ENCODE measurements at places on chromosomes 11 and 22.

DNA sequence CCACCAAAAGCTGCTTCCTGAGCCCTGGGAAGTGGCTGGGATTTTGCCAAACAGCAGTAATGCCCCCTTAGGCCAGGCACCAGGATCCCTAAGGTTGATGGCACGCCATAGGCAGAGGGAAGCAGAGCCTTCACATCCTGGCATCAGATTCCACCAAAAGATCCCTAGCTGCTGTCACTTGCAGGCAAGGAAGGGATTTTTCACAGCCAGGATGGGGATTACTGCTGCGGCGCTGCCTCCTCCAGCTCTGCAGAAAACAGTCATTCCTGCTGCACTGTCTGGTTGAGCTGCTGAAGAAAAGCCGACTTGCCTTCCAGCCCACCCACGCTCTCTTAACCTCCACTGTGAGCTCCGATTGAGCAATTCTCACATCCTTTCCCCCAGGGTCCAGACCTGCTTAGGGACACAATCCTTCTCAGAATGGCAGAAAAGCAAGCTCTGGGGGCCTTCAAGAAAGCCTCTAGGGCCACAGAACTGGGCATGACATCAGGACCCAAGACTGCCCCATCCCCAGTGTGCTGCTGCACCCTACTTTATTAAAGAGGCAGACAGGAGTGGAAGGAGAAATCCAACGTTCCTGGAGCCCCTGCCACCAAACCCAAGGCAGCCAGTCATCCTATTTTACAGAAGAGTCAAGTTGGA, 19.9 kb downstream of the SYN3 start:
- no peak for DNase-seq

DNA sequence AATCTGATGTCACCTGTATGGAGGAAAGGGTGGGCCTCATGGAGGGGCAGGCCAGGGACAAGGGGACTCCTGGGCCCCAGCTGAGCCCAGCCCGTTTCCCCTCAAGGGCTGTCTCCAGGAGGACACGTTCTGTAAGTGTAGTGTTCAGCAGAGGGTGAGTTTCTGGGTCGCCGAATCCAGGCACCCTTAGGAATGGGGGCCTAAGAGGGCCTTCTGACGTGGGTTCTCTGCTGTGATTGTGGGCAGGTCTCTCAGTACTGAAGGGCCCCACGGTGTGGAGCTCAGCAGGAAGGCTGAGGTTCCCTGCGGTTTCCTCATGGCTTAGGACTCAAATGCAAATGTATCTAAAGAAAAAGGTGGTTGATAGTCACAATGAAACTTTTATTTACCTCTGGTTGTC, 6.5 kb downstream of the PTDSS2 start:
- DNase-seq, result no peak

DNA sequence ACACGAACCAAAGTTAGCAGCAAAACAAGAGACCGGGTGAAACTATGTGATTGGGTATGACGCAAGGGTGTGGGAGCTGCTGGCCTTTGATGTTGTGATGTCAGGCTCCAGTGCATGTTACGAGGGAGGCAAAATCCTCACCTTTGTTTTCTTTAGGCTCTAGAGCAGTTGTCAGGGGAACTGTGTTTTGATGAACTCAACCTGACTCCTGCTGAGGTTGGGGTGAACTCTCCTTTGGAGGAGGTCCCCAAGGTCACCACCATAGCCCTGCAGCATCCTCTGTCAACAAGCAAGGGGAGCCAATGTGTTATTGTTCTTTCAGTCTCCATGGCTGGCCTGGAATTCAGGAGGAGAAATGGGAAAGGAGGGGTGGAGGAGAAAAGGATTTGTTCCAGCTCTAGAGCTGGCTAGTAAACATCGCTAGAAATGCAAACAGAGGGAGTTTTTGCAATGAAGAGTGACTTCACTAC, 33.8 kb downstream of the RASSF10 start:
- no peak for DNase-seq

GRCh38 chr11:79422866-79423265, 18.0 kb downstream of the TENM4 start:
- DNase-seq, result no peak

DNA sequence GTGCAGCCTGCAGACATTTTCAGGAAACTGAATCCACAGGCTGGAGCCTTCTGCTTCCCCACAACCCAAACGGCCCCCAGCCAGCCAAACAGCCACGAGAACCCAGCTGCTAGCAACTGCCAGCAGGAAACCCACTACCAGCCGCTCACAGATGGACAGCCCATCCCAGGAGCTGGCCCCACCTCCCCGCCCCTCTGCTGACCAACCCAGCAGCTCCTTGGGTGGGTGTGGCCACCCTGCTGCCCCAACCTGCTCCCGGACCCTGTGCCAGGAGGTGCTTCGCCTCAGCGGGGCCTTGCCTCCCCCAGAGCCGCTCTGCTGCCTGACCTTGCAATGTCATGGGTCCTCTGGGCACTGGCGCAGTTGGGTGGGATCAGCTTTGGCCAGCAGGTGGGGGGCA, 8.2 kb upstream of the CCDC188 start:
- no peak for DNase-seq

DNA sequence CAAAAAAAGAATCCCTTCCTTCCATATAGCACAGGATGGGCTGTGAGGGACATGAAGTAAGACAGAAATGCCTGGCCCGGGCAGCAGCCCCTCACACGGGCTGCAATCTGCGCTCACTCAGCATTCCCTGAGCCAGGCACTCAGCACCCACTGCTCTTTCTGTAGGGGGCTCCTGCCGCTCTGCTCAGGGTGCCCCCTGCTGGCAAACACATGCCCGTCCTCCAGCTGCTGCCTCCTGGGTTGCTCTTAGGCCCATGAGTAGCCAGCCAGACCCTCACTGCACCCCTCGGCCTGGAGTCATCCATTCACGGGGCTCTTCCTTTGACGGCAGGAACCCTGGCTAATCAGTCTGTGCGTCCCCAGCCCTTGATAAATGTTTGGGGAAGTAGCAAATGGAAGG, 6.9 kb downstream of the MCAT start:
- no peak for DNase-seq

GRCh38 chr11:117501237-117501898, 173.7 kb downstream of the CEP164 start:
- no peak for DNase-seq

- DNase-seq, result no peak
These were observed 9.4 kb upstream of the PLAAT3 start for GRCh38 chr11:63623513-63624140.

DNA sequence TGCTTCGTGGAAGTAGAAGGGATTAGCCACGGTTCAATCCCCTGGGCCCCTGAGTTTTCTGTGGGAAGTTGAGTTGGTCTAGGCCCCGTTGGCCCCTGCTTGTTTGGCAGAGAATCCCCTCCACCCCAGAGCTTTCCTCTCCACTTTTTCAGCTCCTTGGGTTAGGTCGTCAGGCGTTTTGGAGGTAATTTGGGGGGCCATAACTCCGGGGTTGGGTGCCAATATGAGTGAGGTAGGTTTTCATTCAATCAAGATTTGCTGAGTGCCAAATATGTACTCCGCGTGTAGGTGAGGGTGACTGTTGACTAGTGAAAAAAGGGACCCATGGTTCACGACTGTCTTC, 590 bp downstream of the ATG13 start:
- DNase-seq, result no peak

DNA sequence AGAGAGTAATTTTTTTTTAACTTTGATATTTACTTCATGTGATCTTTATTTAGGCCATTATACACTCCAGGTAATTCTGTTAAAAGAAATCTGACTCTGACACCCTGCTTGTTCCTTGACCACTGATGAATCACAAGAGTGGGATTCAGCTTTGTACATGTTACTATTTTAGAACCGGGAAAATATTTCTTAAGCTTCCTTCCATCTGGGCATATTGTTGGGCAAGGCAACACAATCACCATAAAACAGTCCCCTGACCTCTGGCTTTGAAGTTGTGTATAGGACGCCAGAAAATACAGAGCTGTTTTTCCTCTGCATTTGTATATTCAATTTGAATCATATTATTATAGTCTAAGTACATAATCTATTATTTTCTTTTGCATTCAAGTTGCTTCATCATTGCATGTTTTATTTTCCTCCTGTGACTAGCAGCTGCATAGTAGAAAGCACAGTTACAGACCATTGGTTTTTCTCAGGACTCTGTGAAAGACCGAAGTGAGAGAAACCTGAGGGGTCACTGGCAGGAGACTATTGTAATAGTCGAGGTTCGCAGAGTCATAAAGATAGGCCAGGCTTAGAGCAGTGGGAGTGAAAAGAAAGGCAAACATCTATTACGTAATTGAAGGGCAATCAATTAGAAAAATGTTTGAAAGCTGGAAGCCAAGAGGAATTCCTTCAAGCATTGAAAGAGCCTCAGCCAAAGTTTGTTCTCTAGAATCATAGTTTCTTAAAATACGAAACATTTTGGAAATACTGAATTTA, 51.8 kb upstream of the SLC36A4 start:
- no peak for DNase-seq

DNA sequence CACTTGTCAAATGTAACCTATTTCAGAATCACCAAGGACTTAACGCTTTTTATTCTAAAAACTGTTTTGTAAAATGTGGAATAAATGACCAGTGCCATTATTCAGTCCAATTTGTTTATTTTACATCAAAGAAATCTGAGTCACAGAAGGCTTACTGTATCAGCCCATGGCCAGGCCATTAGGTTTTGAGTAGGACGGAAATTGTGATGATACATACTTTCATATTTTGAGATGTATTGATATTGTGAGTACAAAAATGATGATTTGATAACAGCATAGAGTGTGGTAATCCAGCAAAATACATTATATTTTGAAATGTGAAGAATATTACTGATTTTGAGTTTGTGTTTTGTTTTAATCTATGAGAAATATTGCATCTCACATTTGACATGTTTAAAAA, 81.1 kb downstream of the PIWIL3 start:
- DNase-seq, result no peak

DNA sequence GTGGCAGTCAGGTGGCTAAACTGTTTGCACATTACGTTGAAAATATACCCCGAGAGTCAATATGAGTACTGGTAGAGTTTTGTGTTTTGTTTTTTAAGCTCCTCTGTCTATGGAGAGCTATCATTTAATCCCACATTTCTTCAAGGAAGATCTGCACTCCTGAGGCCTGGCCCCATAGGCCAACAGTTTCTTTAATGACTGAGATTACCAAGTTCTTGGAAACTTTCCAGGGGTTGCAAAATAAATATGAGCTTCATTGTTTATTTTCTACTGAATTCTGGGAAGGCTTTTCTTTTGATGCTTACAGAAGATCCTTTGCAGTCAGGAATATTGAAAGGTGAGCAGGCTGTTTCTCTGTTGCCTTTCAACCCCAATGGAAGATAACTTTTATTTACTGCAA, 452.0 kb downstream of the JRKL start:
- DNase-seq, result no peak

- no peak for DNase-seq
These were observed 64.7 kb downstream of the ELFN2 start for GRCh38 chr22:37362621-37363020.

All from AG04449 (cell line).